H7 (cell line): ENCODE measurements at places on chromosomes 7 and 10. TPM values are rescaled to one million over a fixed set of nuclear protein-coding genes. Genes with fewer than 3 reads are reported as not detected.

The AMZ1 gene
- total RNA-seq = 0.07 TPM in 1 of 2 replicates, not detected in the other

The MBLAC1 gene
- 1.1 and 3.5 TPM in 2 replicates for total RNA-seq

The ATP6V0A4 gene
- total RNA-seq = 0.42 and 0.59 TPM in 2 replicates

The CRTAC1 gene
- 0.03 and 0.63 TPM in 2 replicates for total RNA-seq

The DGKI gene
- total RNA-seq = 0.04 and 0.14 TPM in 2 replicates

The CLRN3 gene
- total RNA-seq = not detected in 2 replicates

The ACTL6B gene
- total RNA-seq = 0.30 and 0.90 TPM in 2 replicates

The INPP5F gene
- total RNA-seq = 141 and 152 TPM in 2 replicates

The GRK5 gene
- total RNA-seq = 1.2 and 1.7 TPM in 2 replicates

The TMEM176B gene
- 0.37 and 0.80 TPM in 2 replicates for total RNA-seq

The PNLIPRP3 gene
- total RNA-seq = not detected in 2 replicates

The ZNF365 gene
- not detected in 2 replicates for total RNA-seq

The FGF8 gene
- total RNA-seq = 43.0 and 59.8 TPM in 2 replicates

The CCL24 gene
- not detected in 2 replicates for total RNA-seq

The NUPR2 gene
- not detected in 2 replicates for total RNA-seq

The AGMO gene
- total RNA-seq = 0.63 and 1.1 TPM in 2 replicates

The PRR15 gene
- 11.7 and 12.3 TPM in 2 replicates for total RNA-seq

The CPED1 gene
- total RNA-seq = not detected in 2 replicates

The MYO3A gene
- total RNA-seq = 4.8 and 4.9 TPM in 2 replicates

The CADPS2 gene
- 5.9 and 6.9 TPM in 2 replicates for total RNA-seq

The DNAJB9 gene
- 14.7 and 18.5 TPM in 2 replicates for total RNA-seq

The HTR5A gene
- not detected in 2 replicates for total RNA-seq

The NUTM2D gene
- total RNA-seq = 1.4 and 3.4 TPM in 2 replicates
